Right cardiac atrium (tissue), 5 donors: ENCODE measurements at places on chromosomes 2 and 18. TPM values are rescaled to one million over a fixed set of nuclear protein-coding genes. Genes with fewer than 3 reads are reported as not detected.

Gene ABCB11
- 0.07 TPM for polyA plus RNA-seq

Gene PRPF40A
- polyA plus RNA-seq = 11.5 TPM

Gene STARD6
- polyA plus RNA-seq = not detected

Gene ANKRD30B
- not detected for polyA plus RNA-seq

Gene PDCD1
- polyA plus RNA-seq = 7.4 TPM

Gene SOX11
- 0.93 TPM for polyA plus RNA-seq

Gene GORASP2
- 39.5 TPM for polyA plus RNA-seq

Gene DCDC2C
- polyA plus RNA-seq = not detected

Gene RGPD3
- 0.11 TPM for polyA plus RNA-seq

Gene TPO
- polyA plus RNA-seq = 1.4 TPM

Gene CNDP1
- 0.05 TPM for polyA plus RNA-seq

Gene MBP
- polyA plus RNA-seq = 10.5 TPM

Gene PLCL1
- polyA plus RNA-seq = 19.5 TPM

Gene ACMSD
- polyA plus RNA-seq = not detected

Gene C1QL2
- polyA plus RNA-seq = not detected

Gene CD226
- 0.11 TPM for polyA plus RNA-seq

DNA sequence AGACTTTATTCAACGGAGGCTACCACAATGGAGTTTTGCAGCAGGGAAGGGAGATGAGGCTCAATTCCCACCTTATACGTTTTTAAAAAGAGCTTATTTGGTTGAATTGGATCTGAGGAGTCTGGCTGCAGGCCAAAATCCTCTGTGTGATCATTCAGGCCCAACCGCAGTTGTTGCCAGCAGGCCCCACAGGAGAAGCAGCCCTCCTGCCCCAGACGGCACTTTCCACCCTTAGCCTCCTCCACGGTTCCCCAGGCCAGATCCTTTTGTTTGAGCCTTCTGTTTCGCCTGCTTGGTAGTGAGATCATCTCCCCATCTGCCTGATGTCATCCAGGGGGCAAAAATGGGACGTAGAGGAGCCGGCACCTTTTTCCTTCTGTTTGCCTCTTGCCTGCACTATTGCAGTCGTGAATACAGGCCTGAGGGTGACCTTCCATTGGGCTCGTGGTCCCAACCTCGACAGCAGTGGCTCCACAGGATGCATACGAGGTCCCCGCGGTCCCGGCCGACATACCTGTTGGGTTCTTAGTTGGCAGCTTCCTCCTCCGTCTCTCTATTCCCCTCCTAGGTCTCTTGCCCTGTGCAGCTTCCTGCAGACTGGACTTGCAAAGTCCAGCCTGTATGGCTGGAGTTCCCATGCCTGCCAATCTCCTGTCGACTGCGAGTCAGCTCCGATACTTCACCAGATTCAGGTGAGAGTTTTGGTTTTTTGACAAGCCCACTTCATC is 9.3 kb upstream of the GPR35 start:
- DNase-seq = peak; percentile 33

DNA sequence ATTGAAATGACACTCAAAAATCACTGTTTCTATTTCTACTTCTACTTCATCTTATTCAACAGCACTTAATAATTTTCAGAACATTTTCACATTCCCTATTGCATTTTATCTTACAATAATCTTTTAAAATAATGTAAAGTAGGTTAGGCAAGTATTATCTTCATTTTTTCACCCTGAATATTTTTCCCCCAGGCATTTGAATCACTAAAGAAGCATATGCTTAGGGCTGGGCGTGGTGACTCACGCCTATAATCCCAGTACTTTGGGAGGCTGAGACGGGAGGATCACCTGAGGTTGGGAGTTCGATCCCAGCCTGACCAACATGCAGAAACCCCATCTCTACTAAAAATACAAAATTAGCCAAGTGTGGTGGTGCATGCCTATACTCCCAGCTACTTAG is 6.7 kb downstream of the WDCP start:
- DNase-seq = no peak

DNA sequence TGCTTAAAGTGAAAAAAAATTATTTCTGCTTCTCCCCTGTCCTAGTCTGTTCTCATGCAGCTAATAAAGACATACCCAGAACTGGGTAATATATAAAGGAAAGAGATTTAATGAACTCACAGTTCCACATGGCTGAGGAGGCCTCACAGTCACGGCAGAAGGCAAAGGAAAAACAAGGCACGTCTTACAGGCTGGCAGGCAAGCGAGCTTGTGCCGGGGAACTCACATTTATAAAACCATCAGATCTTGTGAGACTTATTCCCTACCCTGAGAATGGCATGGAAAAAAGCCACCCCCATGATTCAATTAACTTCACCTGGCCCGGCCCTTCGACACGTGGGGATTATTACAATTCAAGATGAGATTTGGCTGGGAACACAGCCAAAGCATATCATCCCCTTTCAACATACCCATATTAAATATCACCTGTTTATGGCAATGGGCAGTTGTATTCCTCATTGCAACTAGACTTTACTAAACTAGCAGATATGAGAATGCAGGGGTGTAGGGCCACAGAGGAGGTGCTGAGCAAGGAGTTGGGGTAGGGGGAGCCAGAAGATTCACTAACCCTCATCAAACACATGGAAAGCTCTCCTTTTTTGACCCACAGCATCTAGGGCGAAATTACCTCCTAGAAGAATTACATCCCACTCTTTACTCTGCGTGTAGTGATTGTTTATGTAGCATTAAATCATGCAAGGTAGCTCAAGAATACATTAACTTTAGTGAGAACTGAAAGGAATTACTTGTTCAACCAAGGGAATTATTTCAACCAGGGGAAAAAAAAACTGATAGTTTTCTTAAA is 183.3 kb upstream of the DOK6 start:
- DNase-seq = no peak

GRCh38 chr2:105636109-105636740 is 108.5 kb upstream of the NCK2 start:
- no peak for DNase-seq

GRCh38 chr2:147099845-147100244 is 745.0 kb upstream of the ACVR2A start:
- DNase-seq = no peak

DNA sequence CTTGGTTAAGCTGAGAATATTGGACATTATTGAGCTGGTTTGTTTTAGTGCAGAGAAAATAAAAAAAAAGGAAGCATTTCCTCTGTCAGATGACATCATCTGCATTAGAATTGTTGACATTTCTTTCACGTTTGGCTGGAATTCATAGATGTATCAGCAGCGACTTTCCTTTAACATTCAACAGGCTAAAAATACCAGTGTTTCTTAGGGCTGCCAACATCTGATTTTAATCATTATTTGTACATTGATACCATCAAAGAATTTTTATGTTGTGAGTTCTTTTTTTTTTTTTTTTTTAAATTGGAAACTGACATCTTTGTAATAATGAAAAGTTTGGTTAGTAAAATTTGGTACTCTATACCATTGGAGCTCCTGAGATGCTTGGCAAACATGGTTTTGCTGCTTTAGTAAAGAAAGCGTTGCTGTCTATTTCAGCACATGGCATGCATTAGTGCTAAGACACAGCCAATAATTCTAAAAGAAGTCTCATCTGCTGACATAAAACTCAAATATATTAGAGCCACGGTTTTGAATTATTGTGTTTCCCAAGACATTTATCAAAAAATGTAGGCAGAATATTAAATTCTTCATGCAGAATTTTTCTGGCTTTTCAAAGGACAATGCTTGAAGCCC is 33.6 kb downstream of the GTF2A1L start:
- DNase-seq = no peak

- no peak for DNase-seq
Observed at GRCh38 chr2:69581774-69582581, 61.6 kb downstream of the AAK1 start.

GRCh38 chr2:190911813-190912212 is 31.2 kb downstream of the GLS start:
- no peak for DNase-seq

GRCh38 chr2:126696644-126697520 is 40.9 kb downstream of the GYPC start:
- DNase-seq = no peak

GRCh38 chr2:198874472-198874858 is 583.3 kb downstream of the SATB2 start:
- DNase-seq = no peak

DNA sequence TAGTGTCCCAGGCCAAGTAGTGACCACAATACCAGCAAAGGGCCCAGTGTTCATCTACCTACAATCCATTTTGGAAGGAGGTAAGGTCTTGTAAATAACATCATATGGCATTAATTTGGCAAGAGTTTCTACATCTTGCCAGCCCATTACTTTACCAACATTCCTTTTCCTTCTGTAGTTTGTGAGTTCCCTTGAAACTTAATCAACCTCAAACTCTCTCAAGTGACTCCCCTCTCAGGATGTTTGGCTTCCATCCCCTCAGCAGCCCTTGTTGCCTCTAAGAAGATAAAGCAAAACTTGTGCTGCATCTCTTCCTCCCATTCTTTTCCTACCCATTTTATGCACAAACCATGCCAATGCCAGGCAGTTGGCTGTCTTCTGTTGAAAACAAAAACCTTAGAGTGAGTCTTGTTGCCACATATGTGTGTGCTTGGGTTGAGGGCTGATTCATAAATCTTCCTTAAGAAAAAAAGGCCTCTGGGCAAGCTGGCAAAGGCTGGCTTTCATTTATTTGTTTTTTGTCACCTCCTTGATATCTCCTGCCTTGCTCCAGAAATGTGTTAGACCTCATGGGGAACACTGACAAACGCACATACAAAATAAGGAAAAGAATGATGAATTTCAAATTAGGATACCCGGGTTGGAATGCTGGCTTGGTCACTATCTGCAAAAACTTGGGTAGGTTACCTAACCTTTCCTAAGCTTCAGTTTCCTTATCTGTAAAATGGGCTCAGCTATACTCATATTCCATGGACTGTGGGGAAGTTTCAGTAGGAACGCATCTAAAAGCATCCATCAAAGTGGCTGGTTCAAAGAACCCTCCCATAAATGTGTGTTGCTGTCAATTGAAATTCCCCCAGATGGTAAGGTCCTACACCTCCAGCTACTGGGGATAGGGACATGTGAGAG is 29.4 kb upstream of the ST3GAL5 start:
- no peak for DNase-seq

DNA sequence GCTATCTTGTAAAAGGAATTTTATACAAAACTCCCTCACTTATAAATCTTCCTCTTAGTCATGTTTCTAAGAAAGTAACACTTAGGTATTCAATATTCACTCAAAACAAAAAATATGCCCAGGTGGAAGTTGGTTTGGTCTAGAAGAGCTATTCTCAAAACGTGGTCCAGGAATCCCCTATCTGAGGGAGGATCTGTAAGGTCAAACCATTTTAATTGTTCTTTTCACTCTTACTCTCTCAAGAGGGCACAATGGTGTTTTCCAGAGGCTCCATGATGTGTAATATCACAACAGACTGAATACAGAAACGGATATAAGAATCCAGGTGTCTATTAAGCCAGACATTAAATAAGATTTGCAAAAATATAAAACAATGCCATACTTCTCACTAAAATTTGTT is 9.9 kb downstream of the MOB1A start:
- DNase-seq = no peak

- no peak for DNase-seq
Observed at GRCh38 chr18:22057908-22058527, 111.4 kb upstream of the GATA6 start.

GRCh38 chr2:177772529-177772928 is 300.0 kb downstream of the PDE11A start:
- DNase-seq = no peak

GRCh38 chr2:191302459-191303139 is 57.4 kb downstream of the MYO1B start:
- DNase-seq = no peak

GRCh38 chr2:84851876-84852275 is 29.0 kb downstream of the TRABD2A start:
- no peak for DNase-seq

- DNase-seq = no peak
Observed at GRCh38 chr2:69703189-69703588, 38.7 kb upstream of the ANXA4 start.

DNA sequence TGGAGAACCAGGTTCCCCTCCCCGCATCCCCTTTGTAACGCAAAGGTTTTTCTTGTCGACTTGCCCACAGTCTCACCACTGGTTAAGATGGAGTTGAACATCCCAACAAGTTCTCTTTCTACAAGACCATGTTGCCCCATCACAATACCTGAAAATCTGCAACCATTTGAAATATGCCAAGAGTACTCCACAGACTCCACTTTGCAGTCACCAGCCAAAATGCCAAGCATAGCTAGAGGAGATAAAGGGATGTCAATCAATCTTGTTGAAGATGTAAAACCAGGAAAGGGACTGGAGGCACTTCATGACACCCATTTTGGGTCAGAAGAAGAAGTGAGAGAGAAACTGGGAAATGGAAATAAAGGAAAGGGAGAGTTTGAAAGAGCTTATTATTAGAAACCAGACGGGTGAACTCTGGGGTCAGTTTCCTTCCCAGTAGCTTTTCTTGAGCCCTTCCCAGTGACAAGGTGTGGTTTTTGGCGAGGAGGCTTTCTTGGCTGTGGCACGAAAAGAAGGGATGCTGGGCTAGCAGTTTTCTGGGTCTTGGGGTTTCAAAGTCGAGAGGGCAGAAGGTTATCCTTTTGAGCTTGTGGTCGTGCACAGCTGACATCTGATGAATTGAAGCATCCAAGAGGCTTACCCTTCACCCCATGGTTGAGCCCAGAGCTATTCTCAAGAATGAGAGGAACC is 79.3 kb downstream of the ACAA2 start:
- no peak for DNase-seq

DNA sequence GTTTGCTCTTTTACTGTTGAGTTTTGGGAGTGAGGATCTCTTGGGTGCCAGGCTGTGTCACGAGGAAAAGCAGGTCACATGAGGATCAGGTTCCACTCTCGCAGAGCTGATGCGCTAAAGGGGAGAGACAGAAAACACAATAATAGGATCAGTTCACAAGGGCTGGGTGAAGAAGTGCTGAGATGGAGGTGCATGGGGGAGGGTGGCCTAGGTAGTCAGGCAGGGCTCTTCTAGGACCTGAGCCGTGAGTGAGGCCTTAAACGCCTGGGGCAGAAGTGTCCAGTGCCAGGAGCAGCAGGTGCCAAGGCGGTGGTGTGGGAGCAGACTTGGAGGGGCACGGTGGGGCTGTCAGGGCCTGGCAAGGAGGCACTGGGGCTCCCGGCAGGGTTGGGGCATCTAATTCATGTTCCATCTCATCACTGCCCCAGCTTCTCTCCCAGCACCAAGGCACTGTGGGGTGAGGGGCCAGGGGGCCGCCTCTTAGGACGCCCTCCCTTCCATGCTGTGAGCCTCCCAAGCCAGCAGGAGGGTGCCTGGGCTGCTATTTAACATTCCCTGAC is 9.3 kb downstream of the KCNIP3 start:
- no peak for DNase-seq

DNA sequence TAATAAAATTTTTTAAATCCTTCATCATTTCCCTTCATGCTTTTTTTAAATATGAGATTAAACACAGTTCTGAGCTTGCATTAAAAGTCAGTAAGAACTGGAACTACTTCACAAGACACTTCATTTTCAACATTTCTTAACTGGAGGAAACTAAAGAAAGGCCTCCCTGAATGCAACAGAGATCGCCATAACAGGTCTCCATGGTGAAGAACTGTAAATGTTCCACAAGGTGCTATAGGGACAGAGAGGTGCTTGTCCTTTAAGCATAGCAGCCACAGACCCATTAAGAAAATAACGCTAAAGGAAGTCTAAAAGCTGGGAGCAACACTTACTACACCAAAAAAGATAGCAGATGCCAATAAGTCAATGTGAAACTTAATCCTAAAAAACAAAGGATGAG is 8.5 kb downstream of the STAM2 start:
- no peak for DNase-seq

GRCh38 chr2:53655256-53655655 is 112.3 kb upstream of the CHAC2 start:
- no peak for DNase-seq

GRCh38 chr2:240324312-240325015 is 111.0 kb upstream of the GPC1 start:
- no peak for DNase-seq
